A549 (cell line): ENCODE measurements at places on chromosomes 16 and 17. TPM values are rescaled to one million over a fixed set of nuclear protein-coding genes. Genes with fewer than 3 reads are reported as not detected.

Gene RANBP10
- 6.9 to 7.5 TPM (median 7.5 TPM) in 3 replicates for polyA plus RNA-seq

Gene TLCD2
- polyA plus RNA-seq, result 3.1 to 3.8 TPM (median 3.5 TPM) in 3 replicates

Gene PPM1E
- 0.05 to 0.09 TPM (median 0.08 TPM) in 3 replicates for polyA plus RNA-seq

Gene PLA2G10
- 0.37 to 0.70 TPM (median 0.38 TPM) in 3 replicates for polyA plus RNA-seq

Gene SGCA
- 1.5 to 3.4 TPM (median 1.9 TPM) in 3 replicates for polyA plus RNA-seq

Gene EPOP
- polyA plus RNA-seq, result 11.2 to 12.3 TPM (median 12.1 TPM) in 3 replicates

Gene KCTD13
- polyA plus RNA-seq, result 11.9 to 13.3 TPM (median 12.7 TPM) in 3 replicates

Gene PIRT
- polyA plus RNA-seq, result not detected in 3 replicates

Gene GNG13
- polyA plus RNA-seq, result 0.09 TPM in 1 of 3 replicates, not detected in the others

Gene SPNS3
- not detected in 3 replicates for polyA plus RNA-seq

Gene KRT16
- 0.44 TPM in 1 of 3 replicates, not detected in the others for polyA plus RNA-seq

Gene SP6
- polyA plus RNA-seq, result 2.0 to 2.3 TPM (median 2.1 TPM) in 3 replicates

Gene AANAT
- 0.13 TPM in 1 of 3 replicates, not detected in the others for polyA plus RNA-seq

Gene RCVRN
- not detected in 3 replicates for polyA plus RNA-seq
